ENCODE measurements at places on chromosomes 1 and 21.

- no peak for DNase-seq
Observed at GRCh38 chr1:242447689-242448088, 76.8 kb downstream of the PLD5 start.

- DNase-seq = no peak
Observed at GRCh38 chr21:41570791-41571355, 62.9 kb upstream of the TMPRSS2 start.

GRCh38 chr1:226066415-226067078 is 4.0 kb downstream of the H3-3A start:
- no peak for DNase-seq

GRCh38 chr1:147750618-147751217 is 9.7 kb downstream of the GJA5 start:
- DNase-seq = no peak

DNA sequence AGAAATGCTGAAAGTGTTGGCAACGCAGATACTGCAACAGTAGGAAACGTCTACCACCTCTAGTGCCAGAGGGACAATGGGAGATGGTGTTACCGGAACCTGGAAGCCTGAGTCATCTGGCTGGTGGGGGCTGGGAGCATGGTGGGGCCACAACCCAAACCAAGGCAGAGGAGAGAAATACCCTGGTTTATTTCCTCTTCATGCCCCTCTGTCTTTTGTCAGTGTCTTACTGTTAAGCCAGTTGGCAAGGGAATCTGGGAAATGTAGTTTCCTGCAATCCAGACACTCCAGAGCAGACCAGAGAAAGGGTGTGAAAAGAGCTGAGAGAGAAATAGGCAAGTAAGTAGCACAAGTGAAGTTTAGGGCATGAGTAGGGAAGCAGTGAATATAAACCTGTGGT is 14.8 kb downstream of the DNTTIP2 start:
- DNase-seq = no peak

- no peak for DNase-seq
Observed at GRCh38 chr1:168480997-168481396, 62.8 kb downstream of the XCL2 start.

GRCh38 chr1:67687198-67687545 is 2.2 kb downstream of the GADD45A start:
- no peak for DNase-seq

DNA sequence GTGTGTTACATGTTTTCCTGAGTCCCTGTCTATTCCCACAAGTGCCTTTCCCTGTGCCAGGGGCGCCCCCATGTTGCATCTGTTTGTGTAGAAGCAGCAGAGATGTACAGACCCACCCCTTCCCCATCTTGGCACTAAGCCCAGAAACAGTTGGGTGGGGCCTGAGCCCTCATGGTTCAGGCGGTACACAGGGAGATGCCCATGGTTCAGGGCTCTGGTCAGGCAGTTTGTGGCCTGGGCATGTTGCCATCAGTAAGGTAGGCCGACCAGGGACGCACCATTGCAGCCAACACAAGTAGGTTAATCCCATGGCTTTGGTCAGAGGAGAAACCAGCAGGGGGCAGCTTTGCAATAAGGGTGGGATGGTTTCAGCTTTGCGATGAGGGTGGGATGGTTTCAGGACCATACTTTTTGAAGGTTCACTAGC is 914 bp upstream of the ADGRB2 start:
- DNase-seq = no peak

- peak; percentile 69 for DNase-seq
Observed at GRCh38 chr1:154791292-154792166, 78.6 kb downstream of the KCNN3 start.

GRCh38 chr1:228408041-228408868 is 1.6 kb upstream of the TRIM11 start:
- DNase-seq = no peak

GRCh38 chr1:109954041-109954512 is 30.5 kb upstream of the AHCYL1 start:
- no peak for DNase-seq

Data from stimulated activated CD4-positive, alpha-beta T cell treated with anti-CD3 and anti-CD28 coated beads, Interleukin-1b, Interleukin-23, amount 100 ng/mL, for 4 hours (primary cell).